CD4-positive, alpha-beta T cell treated with Interleukin-10 for 1 hour (primary cell): ENCODE measurements at places on chromosomes 13 and 19.

DNA sequence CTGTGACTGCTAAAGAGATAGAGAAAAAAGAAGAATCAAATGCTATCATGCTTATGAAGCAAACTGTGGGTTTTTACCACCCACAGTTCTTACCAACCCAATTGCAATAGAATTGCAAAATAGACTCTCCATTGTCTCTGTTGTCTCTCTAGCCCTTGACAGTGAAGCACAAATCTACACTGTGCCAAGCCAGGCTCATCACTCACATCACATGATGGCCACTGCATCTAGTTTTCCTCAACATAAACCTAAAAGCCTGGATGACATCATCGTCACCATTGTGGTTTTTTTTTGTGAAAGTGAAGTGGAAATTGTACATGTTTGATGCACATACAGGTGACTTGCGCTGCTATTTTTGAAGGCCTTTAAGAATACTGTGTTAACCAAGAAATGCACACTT, 56.1 kb downstream of the KL start:
- no peak for DNase-seq

- no peak for DNase-seq
These were observed 23.4 kb upstream of the IGFL1 start for GRCh38 chr19:46206176-46206575.

GRCh38 chr13:106786006-106786563, 218.1 kb upstream of the ARGLU1 start:
- DNase-seq = no peak

DNA sequence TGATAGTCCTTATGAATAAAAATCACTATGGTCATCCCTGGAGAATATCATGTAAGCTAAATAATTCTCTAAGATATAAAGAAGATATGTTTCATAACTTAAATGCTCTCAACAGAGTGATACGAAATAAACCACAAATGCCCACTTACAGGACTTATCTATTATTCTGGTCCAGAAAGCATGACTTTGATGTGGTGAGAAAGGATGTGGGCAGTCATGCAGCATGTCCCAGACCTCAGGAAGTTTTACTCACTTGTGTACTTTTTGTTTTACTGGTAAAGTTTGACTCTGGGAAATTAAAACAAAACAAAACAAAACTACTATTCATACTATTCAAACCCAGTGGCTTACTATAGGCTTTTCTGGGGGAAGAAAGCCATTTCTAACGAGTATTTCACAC, 483.2 kb upstream of the SLITRK6 start:
- no peak for DNase-seq

- DNase-seq = peak; percentile 83
These were observed 4.6 kb upstream of the PRKCG start for GRCh38 chr19:53877361-53877766.

- no peak for DNase-seq
These were observed 670.5 kb upstream of the ARGLU1 start for GRCh38 chr13:107238262-107238981.

DNA sequence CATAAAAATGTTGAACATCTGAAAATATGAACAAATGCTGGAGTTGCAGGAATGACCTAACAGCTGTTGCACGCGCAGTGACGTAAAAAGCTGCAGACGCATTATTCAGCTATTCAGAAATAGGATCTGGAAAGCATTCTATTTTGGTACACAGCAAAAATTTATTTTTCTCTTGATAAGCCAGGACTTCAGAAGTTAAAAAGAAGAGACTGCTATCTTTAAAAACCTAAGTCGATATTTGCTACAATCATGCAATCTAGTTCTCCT, 36.9 kb upstream of the STARD13 start:
- DNase-seq = no peak

- DNase-seq = no peak
These were observed 813 bp upstream of the MCOLN1 start for GRCh38 chr19:7521551-7522071.

DNA sequence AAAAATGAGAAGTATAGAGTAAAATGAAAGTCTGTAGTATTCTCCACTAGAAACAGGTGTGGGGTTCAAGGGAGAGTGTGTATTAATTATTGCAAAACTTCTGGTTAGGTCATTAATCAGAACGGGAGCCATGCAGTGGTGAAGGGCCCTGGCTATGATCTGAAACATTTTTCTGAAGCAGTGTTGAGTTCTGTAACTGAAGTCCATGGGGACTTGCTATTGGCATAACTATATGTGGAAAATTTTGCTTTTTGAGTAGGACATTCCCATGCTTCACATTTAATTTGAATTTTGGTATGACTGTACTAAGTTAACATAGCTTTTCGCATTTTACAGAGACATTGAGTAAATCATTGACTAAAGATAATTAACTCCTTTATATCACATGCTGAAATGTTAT, 67.5 kb downstream of the LRCH1 start:
- no peak for DNase-seq

GRCh38 chr13:80341756-80342370, 937 bp upstream of the SPRY2 start:
- no peak for DNase-seq

DNA sequence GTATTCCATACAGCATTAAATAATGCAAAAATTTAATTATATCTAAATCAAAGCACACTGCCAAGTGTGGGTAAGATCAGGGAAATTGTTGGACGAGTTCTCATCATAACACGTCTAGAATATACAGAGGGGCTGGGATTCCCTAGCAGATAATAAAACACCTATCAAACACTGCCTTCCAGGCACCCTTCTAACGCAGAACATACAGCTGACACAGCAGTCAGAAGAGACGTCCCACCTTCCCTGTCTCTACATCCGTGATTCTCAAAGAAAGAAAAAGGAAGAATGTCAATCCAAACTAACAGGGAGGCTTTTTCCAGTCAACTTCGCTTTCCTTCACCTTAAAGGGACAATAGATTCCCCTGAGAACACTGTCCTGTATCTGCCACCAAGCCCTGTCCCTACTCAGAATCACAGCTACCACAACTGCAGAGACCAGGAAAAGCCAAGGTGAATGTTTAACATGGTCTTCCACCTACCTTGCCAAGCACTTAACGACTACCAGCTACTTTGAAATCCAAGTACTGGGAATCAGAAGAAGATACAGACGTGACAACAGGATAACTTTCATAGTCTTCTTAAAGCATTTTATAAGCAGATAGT, 38.5 kb downstream of the TBC1D4 start:
- no peak for DNase-seq

- no peak for DNase-seq
These were observed 40.4 kb upstream of the ZNF254 start for GRCh38 chr19:24046550-24046949.

DNA sequence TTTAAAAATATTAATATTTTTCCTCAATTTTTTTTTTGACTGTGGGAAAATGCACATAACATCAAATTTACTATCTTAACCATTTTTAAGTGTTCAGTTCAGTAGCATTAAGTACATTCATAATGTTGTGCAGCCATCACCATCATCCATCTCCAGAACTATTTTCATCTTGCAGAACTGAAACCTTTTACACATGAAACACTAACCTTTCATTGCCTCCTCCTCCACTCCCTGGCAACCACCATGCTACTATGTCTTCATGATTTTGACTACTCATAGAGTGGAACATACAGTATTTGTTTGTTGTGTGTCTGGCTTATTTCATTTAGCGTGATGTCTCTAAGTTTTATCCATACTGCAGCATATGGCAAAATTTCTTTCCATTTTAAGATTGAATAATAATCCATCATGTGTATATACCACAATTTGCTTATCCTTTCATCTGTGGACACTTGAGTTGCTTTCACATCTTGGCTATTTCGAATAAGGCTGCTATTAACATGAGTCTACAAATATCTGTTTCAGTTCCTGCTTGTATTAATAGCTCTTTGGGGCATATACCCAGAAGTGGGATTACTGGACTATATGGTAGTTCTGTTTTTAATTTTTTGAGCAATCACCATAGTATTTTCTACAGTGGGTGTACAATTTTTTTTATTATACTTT, 376.4 kb downstream of the MTUS2 start:
- DNase-seq = no peak

- no peak for DNase-seq
These were observed 280.5 kb upstream of the TSHZ3 start for GRCh38 chr19:31629579-31630363.

- no peak for DNase-seq
These were observed 173.5 kb downstream of the DCT start for GRCh38 chr13:94305934-94306333.

- no peak for DNase-seq
These were observed 1.1 kb upstream of the KCNJ14 start for GRCh38 chr19:48454150-48454730.

GRCh38 chr19:5417495-5418436, 37.5 kb upstream of the ZNRF4 start:
- no peak for DNase-seq

DNA sequence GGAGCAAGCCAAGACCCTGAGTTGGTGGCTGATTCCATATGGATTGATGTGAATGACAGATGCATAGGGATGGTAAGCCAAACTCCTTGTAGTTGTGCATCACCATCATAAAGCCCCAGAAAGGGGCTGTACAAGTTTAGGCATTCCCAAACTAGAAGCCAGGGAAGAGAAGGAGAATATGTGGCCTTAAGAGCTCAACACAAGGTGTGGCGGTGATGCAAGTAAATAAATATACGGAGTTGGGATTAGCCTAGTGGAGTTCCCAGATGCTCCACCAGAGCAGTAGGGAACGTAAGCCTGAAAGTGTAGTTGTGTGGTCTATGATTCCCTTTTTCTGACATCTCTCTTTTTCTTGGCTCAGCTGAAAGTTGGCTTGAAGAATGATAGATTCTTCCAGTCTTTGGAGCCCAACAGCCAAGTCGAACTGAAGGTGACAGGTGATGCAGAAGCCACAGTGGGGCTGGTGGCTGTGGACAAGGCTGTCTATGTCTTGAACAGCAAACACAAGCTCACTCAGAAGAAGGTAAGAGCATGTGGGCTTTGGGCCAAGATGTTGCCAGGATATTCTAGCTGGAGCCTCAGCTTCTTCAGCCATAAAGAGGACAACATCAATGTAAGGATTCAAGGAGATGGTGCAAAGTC, 30.1 kb downstream of the RDH8 start:
- no peak for DNase-seq

- no peak for DNase-seq
These were observed 2532.4 kb upstream of the PCDH20 start for GRCh38 chr13:63948045-63948444.

GRCh38 chr19:4866595-4867424, 657 bp downstream of the PLIN3 start:
- DNase-seq = peak; percentile 63

DNA sequence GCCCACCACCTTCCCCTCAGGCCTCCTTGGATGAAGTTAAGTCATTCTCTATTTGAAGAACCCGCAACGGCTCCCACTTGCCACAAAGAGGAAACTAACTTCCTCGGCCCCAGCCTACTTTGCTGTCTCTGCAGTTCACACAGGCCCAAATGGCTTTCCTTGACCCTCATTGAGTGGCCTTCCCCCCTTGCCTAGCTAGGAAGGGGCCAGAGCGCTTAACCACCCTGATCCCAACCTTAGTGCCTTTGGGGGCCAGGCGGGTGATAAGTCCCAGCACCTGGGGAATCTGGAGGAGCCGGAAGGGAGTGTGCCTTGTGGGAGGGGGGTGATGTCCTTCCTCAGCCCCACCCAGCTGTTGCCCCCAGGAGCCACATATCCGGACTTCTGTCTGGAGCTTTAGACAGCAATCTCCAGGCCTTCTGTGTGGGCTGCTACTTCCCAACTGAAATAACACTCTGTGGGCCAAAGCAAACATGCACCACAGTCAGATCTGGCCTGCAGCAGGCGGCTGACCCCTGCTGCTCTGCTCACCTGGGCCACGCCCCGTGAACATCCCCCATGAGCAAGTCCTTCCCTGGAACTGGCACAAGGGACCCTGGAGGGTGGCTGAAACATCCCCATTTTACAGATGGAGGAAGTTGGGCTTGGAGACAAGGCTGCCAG, 10.5 kb downstream of the NECTIN2 start:
- no peak for DNase-seq

DNA sequence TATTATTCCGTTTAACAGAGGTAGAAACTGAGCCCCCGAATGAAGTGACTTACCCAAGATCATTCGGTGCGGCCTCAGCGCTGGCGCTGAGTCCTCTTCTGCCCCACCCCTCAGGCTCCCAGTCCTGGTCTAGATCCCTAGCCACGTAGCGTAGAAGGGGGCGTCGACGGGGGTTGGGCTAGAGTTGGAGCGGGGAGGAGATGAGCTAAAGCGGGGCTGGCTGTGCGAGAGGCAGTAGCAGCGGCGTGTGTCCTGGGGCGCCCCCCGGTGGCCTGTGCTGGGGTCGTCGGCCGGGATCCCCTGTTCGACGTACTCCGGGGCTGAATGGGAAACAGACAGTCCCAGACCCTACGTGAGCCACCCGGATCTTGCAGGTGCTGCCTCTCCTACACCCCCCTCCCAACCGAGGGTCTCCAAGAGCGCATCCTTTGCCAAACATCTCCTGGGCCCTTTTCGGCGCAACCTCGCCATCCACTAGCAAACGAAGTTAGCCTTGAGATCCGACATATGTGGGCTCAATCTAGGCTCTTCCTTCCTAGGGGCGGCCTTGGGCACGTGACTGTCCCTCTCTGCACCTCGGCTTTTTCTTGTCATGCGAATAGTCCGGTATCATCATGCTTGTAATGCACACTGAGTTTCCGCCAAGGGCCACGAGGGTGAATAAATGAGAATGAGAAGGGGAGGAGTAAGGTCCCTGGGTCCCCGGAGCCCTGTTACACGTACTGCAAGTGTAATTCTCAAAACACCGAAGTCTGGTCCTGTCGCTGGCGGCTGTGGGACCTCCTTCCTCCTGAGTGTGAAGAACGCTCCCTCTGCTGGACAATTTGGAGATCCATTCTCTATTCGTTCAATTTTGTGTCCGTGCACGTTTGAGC, 47.7 kb downstream of the CYP4F22 start:
- peak; percentile 95 for DNase-seq

GRCh38 chr19:47786566-47786965, 8.1 kb downstream of the SELENOW start:
- DNase-seq = no peak

DNA sequence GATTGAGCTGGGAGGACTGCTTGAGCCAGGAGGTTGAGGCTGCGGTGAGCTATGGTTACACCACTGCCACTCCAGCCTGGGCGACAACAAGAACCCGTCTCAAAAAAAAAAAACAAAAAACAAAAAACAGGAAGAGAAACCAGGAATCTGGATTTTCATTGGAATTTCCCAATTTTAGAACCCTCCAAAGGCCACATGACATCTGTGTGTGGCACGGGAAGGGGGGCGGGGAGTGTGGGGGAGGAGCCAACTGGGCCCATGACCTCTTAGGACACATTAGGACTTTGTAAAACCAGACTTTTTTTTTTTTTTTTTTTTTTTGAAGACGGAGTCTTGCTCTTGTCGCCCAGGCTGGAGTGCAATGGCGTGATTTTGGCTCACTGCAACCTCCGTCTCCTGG, 21.2 kb upstream of the MYDGF start:
- DNase-seq = no peak
